ENCODE measurements at places on chromosomes 12 and 14. TPM values are rescaled to one million over a fixed set of nuclear protein-coding genes. Genes with fewer than 3 reads are reported as not detected.
A peak's percentile ranks its signal among the peaks of the same experiment; 100 is the strongest.

- no peaks in the 10 kb centered on the region for H3K27me3 ChIP-seq
- H3K27ac ChIP-seq, result no peak overlapping the region
- H3K4me1 ChIP-seq, result no peaks in the 10 kb centered on the region
- H3K4me3 ChIP-seq, result no peak overlapping the region
- DNase-seq, result no peak
- no peaks in the 10 kb centered on the region for H3K36me3 ChIP-seq
Observed at GRCh38 chr14:39974036-39974435, 541.8 kb upstream of the FBXO33 start.

The PTPRB gene
- not detected for polyA plus RNA-seq

DNA sequence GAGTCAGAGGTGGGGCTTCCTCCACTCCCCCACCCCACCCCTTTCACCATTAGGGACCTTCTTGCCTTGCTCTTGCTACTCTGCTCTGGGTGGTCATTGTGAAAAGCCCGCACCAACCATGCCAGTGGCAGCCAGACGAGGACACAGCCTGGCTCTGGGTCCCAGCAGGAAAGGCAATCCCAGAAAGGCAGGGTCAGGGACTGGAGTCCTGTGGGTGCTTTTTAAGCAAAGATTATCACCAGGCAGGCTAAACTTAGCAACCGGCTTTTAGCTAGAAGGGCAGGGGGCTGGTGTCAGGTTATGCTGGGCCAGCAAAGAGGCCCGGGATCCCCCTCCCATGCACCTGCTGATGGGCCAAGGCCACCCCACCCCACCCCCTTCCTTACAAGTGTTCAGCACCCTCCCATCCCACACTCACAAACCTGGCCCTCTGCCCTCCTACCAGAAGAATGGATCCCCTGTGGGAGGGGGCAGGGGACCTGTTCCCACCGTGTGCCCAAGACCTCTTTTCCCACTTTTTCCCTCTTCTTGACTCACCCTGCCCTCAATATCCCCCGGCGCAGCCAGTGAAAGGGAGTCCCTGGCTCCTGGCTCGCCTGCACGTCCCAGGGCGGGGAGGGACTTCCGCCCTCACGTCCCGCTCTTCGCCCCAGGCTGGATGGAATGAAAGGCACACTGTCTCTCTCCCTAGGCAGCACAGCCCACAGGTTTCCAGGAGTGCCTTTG lies 1.2 kb upstream of the GAPDH start:
- DNase-seq, result peak; percentile 61
- H3K4me3 ChIP-seq, result peak overlapping the region; percentile 92
- no peaks in the 10 kb centered on the region for H3K27me3 ChIP-seq
- H3K4me1 ChIP-seq, result peaks cover 49% of the 10 kb centered on the region

The ING4 gene
- 80.3 TPM for polyA plus RNA-seq

- no peaks in the 10 kb centered on the region for H3K36me3 ChIP-seq
- H3K4me3 ChIP-seq, result no peak overlapping the region
- no peaks in the 10 kb centered on the region for H3K27me3 ChIP-seq
Observed at GRCh38 chr12:67546746-67547145, 101.8 kb upstream of the DYRK2 start.

DNA sequence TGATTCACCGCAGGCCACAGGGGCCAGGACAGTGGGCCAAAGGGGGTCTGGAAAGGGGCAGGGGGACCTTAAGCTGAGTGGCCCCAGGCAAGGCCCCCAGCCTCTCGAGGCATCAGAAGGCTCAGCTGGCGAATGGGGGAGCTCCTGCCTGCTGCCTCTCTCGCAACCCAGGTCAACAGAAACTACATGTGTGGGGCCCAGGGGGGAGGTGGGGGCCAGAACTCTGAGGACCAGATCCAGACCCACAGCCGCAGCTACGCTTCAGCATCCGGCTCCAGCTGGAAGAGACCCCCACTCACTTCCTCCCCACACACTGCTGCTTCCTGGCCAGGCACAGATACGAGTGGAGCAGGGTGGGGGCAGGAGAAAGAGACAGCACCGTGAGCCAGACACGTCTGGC lies 46.5 kb downstream of the NCOR2 start:
- H3K27me3 ChIP-seq, result no peaks in the 10 kb centered on the region
- DNase-seq, result no peak
- H3K4me3 ChIP-seq, result no peak overlapping the region
- H3K36me3 ChIP-seq, result no peaks in the 10 kb centered on the region
- no peak overlapping the region for H3K27ac ChIP-seq

GRCh38 chr12:96302687-96303310 lies 97.4 kb downstream of the CDK17 start:
- H3K4me1 ChIP-seq, result no peaks in the 10 kb centered on the region
- peaks cover under 1% of the 10 kb centered on the region for H3K36me3 ChIP-seq
- no peak for DNase-seq
- H3K27ac ChIP-seq, result no peak overlapping the region

The METAP2 gene
- 36.1 TPM for polyA plus RNA-seq

GRCh38 chr12:19971361-19972280 lies 396.7 kb upstream of the PDE3A start:
- DNase-seq, result no peak
- H3K4me1 ChIP-seq, result no peaks in the 10 kb centered on the region
- no peak overlapping the region for H3K27ac ChIP-seq
- no peaks in the 10 kb centered on the region for H3K27me3 ChIP-seq

- no peak overlapping the region for H3K4me3 ChIP-seq
- H3K36me3 ChIP-seq, result no peaks in the 10 kb centered on the region
- H3K4me1 ChIP-seq, result no peaks in the 10 kb centered on the region
Observed at GRCh38 chr14:61150851-61151250, 130.3 kb downstream of the TMEM30B start.

The RFX4 gene
- not detected for polyA plus RNA-seq

GRCh38 chr14:53793790-53794505 lies 162.7 kb downstream of the BMP4 start:
- H3K4me1 ChIP-seq, result no peaks in the 10 kb centered on the region
- H3K27ac ChIP-seq, result no peak overlapping the region
- H3K27me3 ChIP-seq, result no peaks in the 10 kb centered on the region

- DNase-seq, result no peak
- H3K4me3 ChIP-seq, result no peak overlapping the region
- H3K36me3 ChIP-seq, result no peaks in the 10 kb centered on the region
- H3K27me3 ChIP-seq, result no peaks in the 10 kb centered on the region
- no peaks in the 10 kb centered on the region for H3K4me1 ChIP-seq
- no peak overlapping the region for H3K27ac ChIP-seq
Observed at GRCh38 chr14:70061108-70061507, 127.6 kb downstream of the SLC8A3 start.
